ENCODE measurements at places on chromosomes 4 and X.

DNA sequence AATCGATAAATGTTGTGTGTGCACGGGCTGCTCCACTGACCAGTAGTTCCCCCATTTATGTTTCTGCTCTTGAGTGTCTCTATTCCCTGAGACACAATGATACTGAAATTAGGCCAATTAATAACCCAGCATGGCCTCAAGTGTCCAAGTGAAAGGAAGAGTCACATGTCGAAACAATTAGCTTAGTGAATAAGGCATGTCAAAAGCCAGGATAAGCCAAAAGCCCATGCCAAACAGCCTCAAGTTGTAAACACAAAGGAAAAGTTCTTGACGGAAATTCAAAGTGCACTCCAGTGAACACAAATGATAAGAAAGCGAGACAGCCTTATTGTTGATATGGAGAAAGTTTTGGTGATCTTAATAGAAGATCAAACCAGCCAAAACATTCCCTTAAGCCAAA, 167.1 kb upstream of the C1QTNF7 start:
- no peak for DNase-seq

- no peak for DNase-seq
Observed at GRCh38 chr4:25030277-25031076, at the start of gene LGI2. LGI2 (minus strand) TSS chr4:25030946; CDS start chr4:25030693, 253 bp downstream.

- DNase-seq = no peak
Observed at GRCh38 chr4:79907001-79907400, 166.0 kb downstream of the ANTXR2 start.

DNA sequence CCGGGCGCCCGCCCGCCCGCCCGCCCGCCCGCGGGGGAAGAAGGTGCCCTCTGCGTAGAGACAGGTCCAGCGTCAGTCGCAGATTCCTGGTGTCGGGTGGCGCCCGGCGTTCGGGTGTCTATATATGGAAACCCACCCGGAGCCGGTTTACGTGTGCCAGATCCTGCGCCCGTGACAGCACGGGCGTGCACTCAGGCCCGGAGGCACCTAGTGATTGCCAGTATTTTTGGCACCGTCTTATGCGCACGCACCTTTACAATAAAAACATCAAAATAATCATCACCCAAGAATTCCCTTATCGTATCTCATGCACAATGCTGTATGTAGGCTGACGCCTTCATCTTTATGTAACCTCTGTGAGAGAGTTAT, 519 bp downstream of the SLC25A4 start:
- DNase-seq = no peak

DNA sequence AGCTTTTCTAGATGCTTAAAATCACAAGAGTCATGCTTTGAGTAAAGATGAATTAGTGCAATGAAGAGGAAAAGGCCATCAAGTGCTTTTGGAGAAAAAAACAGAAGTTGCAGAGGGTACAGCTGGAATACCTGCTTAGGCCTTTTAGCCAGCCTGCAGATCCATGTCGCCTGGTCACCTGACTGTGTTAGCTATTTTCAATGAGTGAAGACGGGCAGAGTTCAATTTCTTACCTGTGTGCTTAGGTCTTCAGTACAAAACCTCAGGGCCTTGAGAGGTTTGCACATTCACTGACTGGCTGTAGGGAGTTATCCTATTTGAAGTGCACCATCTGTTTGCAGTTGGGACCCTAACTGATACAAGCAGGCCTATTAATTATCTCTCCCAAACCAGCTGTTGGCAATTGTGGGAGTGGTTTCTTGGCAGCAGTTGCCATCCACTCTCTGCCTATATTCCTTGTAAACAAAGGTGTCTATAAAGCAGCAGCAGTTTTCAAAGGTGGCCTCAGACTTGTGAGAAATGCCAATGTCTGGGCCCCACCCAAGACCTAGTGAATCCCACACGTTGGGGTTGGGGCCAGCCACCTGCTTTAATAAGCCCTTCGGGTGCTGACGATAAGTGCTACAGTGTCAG, 16.3 kb upstream of the FAT1 start:
- DNase-seq = no peak

DNA sequence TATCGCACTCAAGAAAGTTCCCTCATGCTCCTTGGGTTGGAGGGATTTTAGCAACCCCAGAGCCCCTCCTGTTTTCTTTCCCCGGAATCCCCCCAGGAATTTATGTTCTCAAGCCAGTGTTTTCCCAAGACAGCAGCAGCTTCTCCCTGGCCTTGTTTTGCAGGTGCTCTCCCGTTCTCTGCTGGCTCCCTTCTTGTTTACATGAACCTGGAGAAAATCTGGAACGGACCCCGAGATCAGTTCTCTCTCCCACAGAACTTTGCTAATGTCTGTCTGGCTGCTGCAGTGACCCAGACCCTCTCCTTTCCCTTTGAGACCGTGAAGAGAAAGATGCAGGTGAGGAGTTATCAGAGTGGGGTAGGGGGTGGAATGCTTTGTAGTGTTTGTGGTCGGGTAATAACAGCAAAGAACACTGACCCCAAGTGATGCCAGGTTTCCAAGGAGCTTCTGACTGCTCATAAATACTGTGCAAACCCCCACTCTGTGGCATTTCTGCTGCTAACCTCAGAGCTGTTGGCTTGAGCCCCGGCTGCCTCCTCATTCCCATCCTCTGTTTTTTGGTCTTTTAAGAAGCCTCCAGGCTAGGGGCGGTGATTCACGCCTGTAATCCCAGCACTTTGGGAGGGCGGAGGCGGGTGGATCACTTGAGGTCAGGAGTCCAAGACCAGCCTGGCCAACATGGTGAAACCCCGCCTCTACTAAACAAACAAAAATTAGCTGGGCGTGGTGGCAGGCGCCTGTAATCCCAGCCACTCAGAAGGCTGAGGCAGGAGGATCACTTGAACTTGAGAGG, 11.1 kb downstream of the SLC25A43 start:
- no peak for DNase-seq

- no peak for DNase-seq
Observed at GRCh38 chr4:69833251-69833650, 26.7 kb downstream of the SULT1E1 start.

- DNase-seq = no peak
Observed at GRCh38 chrX:41406201-41406600, 40.9 kb upstream of the NYX start.

DNA sequence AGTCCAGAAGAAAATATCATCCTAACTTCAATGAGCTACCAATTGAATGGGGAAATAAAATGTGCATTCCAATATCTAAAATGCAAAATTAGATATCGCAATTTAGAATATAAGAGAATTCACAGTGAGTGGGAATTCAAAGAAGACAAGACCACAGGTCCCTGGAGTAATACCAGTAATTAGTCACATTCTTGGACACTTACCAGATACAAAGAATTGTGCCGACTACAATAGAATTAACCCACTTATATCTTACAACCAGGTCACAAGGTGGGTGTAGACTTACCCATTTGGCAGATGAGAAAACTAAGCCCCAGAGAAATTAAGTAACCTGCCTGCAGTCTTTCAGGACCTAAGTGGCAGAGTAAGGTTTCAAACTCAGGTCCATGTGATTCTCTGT, 84.3 kb upstream of the C1QTNF7 start:
- DNase-seq = no peak

DNA sequence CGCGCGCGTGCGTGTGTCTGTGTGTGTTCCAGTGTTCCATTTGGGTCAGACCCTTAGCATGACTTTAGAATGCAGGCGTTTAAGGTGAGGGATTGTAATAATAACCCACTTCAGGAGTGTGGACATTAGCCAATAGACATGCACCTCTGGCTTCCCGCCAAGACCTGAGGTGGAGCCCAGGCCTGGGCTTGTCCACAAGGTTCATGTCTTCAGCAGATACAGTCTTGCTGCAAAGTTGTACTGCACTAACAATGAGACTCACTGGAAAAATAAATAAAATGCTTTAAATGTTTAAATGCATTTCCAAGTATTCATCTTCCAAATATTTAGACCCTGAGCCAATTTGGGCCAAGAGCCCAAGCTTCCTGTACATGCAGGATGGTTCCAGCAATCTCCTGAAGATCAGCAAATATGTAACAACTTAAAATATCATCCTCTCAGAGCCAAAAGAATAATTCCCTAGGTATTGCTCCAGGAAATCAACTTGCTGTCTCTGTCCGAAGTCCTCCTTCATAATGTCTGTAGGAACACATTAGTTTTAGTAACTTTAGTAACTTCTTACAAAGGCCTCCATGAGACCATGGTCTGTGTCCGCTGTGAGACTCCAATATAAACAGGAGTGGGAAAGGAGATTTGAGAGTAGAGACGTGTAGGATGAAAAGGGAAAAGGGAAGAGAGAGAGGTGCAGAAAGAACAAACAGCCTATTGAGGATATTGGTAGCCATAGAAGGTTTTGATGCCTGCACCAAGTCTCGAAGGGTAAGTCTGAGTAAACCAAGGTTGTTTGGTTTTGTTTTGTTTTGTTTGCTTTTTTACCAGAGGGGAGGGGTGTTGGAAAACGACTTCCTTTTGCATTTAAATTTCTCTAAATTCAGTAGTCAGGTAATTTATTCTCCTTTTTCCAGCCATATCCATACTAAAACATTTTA, 98.5 kb upstream of the KLF3 start:
- no peak for DNase-seq

DNA sequence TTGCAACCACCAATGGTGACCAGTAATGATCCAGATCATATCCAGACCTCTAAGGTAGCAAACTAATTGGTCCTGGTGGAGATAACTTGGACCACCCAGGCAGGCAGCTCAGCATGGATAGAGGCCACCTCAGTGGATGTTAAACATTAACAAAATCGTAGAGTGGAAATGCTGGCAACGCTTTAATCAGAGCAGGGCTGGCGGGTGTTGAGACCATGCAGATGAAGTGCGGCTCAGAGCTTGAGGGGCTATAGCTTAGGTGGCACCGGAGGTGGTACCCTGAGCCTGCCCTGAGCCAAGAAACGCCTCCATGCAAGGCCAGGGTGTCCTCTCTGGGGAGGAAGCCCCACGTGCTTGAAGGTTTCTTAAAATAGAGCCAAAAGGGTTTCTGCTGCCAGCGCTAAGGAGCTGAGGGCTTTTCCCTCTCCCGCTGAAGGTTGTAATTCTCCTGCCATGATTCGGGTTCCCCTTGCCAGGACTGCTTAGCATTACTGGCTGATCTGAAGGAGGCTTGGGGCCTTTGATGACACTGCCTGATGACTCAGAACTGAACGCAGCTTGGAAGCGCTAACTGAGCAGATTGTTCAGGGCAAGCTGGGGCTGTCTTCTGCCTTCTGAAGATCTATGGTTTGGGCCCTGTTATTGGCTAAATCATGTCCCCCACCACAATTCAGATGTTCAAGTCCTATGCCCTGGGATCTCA, 177.8 kb upstream of the ATP6AP2 start:
- no peak for DNase-seq

DNA sequence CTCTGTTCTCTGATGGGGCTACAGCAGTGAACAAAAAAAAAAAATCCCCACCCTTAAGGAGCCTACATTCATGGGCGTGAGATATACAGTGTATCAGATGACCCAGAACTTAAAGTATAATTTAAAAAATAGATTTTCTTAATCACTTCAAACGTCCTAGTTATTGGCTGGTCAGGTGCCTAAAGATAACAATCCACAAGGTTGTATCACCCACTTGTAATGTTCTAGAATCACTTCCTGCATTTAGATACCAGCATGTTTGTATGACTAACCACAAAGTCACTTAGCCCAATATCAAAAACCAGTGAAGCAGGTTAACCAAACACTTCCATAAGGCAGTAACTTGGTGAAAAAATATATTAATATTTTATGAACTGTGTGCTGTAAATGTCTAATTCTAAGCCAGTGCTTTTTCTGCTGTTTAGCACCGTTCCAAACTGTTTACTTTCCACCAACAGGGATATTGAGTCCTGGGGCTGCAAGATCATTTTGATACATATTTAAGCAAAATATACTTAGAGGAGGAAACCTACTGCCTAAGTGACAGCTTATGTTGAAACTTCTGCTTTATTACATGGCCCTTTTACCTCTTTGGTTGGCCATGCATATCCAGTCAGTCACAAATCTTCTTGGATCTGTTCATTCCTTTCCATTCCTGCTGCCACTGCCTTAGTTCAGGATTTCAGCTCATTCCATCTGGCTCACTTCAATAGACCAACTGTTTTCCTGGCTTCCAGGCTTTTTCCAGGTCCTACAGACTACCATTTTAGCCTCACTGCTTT, 43.3 kb downstream of the CD40LG start:
- DNase-seq = no peak

DNA sequence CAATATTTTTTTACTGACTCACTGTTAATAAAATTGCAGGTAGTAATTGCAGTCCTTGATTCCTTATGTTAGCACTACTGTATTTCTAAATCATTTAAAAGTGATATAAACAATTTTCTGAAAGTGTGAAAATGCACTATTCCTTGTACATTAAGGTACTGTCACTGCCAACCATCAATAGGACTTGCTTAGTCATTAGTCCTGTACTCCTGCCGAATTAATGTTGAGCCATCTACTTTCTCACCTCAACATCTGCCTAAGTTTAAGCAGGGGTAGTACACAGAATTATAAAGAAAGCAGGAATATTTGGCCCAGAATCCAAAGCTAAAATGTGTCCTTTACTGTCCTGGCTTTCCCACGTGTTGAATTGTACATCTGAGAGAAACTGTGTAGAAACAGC, 87.0 kb upstream of the TRPC3 start:
- DNase-seq = no peak

- DNase-seq = no peak
Observed at GRCh38 chr4:145697332-145697731, 17.4 kb downstream of the C4orf51 start.

- DNase-seq = no peak
Observed at GRCh38 chr4:153471698-153472093, 5.5 kb downstream of the TMEM131L start.

DNA sequence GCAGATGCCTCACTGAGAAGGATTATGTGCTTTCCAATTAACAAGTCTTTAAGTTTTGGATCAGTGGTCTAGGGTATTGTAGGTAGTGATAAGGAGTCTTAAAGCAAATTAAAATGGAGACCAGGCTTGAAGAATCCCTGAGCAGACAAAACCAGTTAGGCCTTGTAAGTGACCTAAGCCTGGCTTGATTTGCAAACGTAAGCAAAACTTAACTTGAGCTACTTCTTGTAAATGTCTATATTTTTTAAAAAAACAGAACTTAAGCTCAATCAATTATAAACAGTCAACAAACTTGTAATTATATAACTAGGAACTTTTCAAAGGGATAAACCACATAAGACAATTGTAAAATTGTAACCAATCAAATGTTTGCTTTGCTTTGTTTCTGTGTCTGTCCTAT, 72.7 kb upstream of the NALF2 start:
- no peak for DNase-seq

DNA sequence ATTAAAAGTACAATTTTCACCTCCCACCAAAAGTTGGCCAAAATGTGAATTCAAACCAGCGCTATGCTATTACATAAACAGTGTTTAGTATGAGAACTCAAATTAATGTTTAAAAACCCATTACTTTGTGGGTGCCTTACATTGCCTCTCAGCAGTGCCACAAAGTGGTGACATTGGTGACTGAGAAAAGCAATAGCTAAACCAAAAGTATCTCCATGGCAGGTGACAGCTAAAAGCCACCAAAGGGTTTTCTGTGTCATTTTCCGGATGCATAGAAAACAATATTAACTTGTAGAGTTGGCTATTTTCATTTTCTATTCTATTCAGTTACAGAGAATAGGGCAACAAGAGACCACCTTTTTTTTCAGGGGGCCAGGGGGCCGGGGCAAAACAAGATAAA, 261.2 kb downstream of the MAPK10 start:
- no peak for DNase-seq

Measured in cerebellar nuclear complex (tissue), 1 donor.